Spleen (tissue), 13 donors: ENCODE measurements at places on chromosomes 12 and 14. TPM values are rescaled to one million over a fixed set of nuclear protein-coding genes. Genes with fewer than 3 reads are reported as not detected.
A peak's percentile ranks its signal among the peaks of the same experiment; 100 is the strongest.

DYRK2 gene
- 7.3 TPM for polyA plus RNA-seq

- no peak for DNase-seq
- no peak overlapping the region for H3K27ac ChIP-seq
- H3K4me3 ChIP-seq, result no peak overlapping the region
- no peaks in the 10 kb centered on the region for H3K27me3 ChIP-seq
- H3K4me1 ChIP-seq, result no peaks in the 10 kb centered on the region
- H3K36me3 ChIP-seq, result no peaks in the 10 kb centered on the region
Measured at GRCh38 chr12:19749906-19750574, 310.7 kb downstream of the AEBP2 start.

DTX1 gene
- 53.4 TPM for polyA plus RNA-seq

ACSS3 gene
- polyA plus RNA-seq, result 1.4 TPM

DNA sequence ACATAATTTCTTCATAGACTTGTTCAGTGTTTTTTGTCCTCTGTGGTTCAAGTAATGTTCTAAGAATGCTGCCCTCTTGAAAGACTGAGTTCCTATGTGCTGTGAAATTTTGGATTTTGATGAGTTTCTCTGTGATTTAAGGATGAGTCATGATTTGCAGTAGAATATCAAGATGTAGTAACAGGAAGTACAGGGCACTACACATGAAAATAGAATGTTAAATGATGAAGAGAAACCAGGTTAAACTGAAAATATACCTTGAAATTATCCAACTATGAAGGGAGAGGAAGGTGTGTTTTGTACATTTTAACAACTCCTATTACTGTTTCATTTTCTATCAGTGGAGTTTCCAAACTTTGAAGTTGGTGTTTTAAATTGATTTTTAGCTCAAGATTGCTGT lies 4.8 kb downstream of the ELK3 start:
- peaks cover 76% of the 10 kb centered on the region for H3K4me1 ChIP-seq
- no peak overlapping the region for H3K4me3 ChIP-seq
- H3K27me3 ChIP-seq, result no peaks in the 10 kb centered on the region

EML5 gene
- 0.38 TPM for polyA plus RNA-seq

- DNase-seq, result no peak
- peaks cover 33% of the 10 kb centered on the region for H3K27me3 ChIP-seq
Measured at GRCh38 chr12:64895526-64895925, 71.1 kb downstream of the TBC1D30 start.

VRTN gene
- 0.07 TPM for polyA plus RNA-seq

GRCh38 chr14:104972301-104973134 lies 5.7 kb downstream of the AHNAK2 start:
- H3K27me3 ChIP-seq, result peaks cover 39% of the 10 kb centered on the region
- no peak overlapping the region for H3K27ac ChIP-seq
- peak; percentile 65 for DNase-seq
- H3K4me1 ChIP-seq, result peaks cover 12% of the 10 kb centered on the region
- H3K36me3 ChIP-seq, result no peaks in the 10 kb centered on the region

DNA sequence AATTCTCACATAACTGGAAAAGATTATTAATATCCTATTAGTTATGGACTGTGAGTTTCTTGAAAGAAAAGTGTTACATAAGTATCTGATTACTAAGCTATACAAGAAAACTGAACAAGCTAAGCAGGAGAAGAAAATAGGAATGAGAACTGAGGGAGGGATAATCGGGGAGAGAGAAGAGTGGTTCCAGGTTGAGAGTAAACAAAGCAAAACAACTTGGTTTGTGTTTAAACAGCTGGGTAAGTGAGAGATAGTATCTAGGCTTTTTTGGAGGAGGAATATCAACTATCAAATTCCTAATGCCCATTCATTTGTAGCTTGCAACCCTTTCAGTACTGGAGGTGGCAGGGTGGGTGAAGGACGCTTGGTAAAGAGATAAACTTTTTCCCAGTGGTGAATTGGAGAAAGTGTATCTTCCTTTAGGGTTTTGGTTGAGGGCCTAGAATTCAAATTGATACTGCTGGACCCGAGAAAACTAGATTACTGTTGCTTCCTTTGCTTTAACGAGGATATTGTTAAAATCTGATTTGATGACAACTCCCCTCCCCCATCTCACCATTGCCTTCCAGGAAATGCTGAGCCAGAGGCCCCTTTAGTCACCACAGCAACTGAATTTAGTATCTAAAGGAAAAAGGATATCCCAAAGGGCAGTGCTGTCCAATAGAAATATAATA lies 2.0 kb upstream of the SLC2A3 start:
- no peaks in the 10 kb centered on the region for H3K27me3 ChIP-seq
- no peak for DNase-seq
- H3K27ac ChIP-seq, result peak overlapping the region; percentile 49
- H3K4me1 ChIP-seq, result peaks cover 44% of the 10 kb centered on the region
- H3K36me3 ChIP-seq, result peaks cover 6% of the 10 kb centered on the region

DNA sequence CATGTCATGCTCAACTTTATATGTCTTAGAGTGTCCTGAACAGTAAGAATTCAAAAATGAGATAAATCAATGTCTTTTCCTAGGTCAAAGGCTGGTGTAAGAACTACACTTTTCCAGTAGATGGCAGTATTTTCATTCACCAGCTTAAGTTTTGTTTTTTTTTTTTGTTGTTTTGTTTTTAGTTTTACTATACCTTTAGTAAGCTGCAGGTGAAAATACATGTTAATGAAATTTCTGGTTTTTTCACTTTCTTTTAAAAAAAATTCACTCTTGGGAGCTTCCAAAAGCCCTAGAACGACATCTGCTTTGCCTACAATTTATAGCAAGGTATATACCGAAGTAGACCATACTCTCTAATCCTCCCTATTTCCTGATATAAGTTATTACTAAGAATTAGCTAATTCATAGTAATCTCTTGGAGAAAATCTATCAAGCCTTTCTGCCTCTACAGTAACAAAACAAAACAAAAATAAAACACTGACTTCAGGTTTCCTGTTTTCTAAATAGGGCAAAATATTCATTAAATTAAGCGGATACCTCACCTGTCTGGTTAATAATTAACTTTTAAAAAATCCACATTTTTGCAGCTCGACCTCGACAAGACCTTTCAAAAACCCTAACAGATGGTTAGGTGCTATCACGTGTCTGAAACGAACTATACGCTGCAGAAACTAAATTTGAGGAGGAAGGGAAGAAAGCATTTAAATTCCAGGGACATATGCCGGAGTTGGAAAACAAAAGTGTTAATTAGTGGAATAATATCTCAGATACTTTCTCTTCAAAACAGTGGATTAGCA lies 2.7 kb upstream of the SAMD4A start:
- H3K36me3 ChIP-seq, result no peaks in the 10 kb centered on the region
- H3K4me3 ChIP-seq, result no peak overlapping the region
- H3K4me1 ChIP-seq, result peaks cover 49% of the 10 kb centered on the region
- H3K27me3 ChIP-seq, result no peaks in the 10 kb centered on the region
- DNase-seq, result no peak
- peak overlapping the region; percentile 95 for H3K27ac ChIP-seq

GRCh38 chr14:91415794-91416743 lies 1.6 kb downstream of the CCDC88C start:
- no peaks in the 10 kb centered on the region for H3K36me3 ChIP-seq
- H3K4me1 ChIP-seq, result peaks cover 40% of the 10 kb centered on the region
- H3K4me3 ChIP-seq, result peak overlapping the region; percentile 92
- no peaks in the 10 kb centered on the region for H3K27me3 ChIP-seq
- DNase-seq, result peak; percentile 91

PTPN6 gene
- 398 TPM for polyA plus RNA-seq

DNA sequence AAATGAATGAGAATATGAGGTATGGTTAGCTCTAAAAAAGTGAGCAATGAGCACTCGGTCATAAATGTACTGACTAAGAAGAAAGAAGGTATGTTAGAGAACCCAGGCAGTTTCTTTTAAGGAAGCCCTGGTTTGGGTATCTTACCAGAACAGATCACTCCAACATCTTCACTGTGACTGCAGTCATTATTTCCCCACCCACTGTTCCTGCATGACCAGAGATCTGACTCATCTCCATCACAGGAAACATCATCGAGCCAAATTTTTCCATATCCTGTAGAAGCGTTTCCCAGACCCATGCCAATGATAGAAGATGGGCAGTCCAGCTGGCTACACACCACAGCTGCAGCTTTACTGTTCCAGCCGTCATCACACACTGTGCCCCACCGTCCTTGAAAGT lies 48.0 kb downstream of the CD163L1 start:
- H3K27me3 ChIP-seq, result no peaks in the 10 kb centered on the region
- no peaks in the 10 kb centered on the region for H3K36me3 ChIP-seq
- H3K4me1 ChIP-seq, result no peaks in the 10 kb centered on the region
- DNase-seq, result no peak
- H3K4me3 ChIP-seq, result no peak overlapping the region

DHRS4L2 gene
- 42.7 TPM for polyA plus RNA-seq

DNA sequence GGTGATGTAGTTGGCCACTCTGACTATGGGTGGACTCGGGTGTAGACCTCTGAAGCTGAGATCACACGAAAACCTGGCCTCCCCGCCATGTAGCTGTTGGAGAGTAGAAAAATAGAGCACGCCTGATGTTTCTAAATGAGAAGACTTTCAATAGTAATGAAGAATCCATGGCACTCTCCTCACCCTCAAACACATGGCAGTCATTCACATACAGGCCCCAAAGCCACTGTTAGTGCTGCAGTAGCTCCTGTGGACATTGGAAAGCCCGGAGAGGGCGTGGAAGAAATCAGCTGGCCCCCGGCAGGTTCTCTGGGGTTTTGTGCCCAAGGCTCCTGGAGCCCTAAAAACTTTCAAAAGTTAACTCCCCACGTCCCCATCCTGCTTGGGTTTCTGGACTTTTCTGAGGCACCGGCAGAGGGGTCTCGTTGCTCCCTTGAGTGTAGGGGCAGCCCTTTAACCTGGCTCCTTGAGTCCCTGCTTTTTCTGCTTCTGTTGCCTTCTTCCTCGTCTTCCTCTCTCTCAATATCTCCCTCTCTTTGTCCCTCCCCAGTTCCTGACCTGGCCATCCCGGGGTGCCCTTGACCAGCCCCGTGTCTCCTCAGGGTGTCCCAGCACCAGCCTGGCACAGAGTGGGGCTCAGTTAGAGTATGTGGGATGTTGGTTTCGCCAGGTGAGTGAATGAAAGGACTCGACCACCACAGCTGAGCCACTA lies 8.3 kb downstream of the MEG3 start:
- peaks cover 6% of the 10 kb centered on the region for H3K36me3 ChIP-seq
- no peak overlapping the region for H3K27ac ChIP-seq
- peak; percentile 22 for DNase-seq

DNA sequence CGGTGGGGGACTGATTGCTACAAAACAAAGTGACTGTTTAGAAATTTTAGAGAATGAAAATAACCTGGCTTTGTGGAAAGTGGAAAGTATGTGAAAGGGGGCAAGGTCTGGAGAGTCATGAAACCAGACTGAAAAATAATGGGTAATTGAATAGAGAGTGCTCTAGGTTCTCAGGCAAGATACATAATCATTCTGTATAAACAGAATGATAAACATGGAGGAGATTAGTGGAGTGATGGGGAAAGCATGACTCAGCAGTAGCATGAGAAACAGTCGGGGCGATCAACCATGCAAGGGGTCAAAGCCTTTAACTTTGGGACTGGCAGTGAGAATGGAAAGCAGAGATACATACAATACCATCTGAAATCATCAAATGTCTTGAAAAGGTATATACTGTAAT lies 332.5 kb downstream of the CCER1 start:
- no peaks in the 10 kb centered on the region for H3K36me3 ChIP-seq
- H3K27me3 ChIP-seq, result no peaks in the 10 kb centered on the region
- H3K4me3 ChIP-seq, result no peak overlapping the region
- no peaks in the 10 kb centered on the region for H3K4me1 ChIP-seq

GLRX5 gene
- 37.3 TPM for polyA plus RNA-seq

KRT83 gene
- polyA plus RNA-seq, result not detected

GRCh38 chr12:115088328-115088994 lies 404.5 kb upstream of the TBX3 start:
- no peak overlapping the region for H3K27ac ChIP-seq
- H3K27me3 ChIP-seq, result no peaks in the 10 kb centered on the region
- H3K36me3 ChIP-seq, result no peaks in the 10 kb centered on the region
- no peak for DNase-seq
- no peaks in the 10 kb centered on the region for H3K4me1 ChIP-seq

DNA sequence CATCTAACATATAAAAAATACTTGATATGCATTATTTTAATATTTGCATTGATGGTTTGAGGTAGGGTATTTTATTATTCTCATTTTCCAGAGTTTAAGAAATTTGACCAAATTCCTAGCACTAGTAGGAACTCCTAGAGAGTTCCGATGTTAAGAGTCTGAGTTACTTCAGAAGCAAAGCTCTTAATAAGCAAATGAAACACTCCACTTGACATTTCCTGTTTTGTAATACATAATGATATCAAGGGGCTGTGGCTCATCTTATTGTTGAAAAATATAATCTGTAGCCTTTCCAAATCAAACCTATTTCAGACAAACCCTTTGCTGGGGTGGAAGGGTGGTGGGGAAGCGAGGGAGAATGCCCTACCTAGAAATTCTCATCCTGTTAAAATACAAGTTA lies 355.5 kb downstream of the DIO2 start:
- H3K4me1 ChIP-seq, result no peaks in the 10 kb centered on the region
- no peaks in the 10 kb centered on the region for H3K27me3 ChIP-seq
- no peak overlapping the region for H3K27ac ChIP-seq
- DNase-seq, result no peak

ADAM21 gene
- 0.06 TPM for polyA plus RNA-seq

GRCh38 chr12:68617160-68617926 lies 6.6 kb downstream of the RAP1B start:
- H3K27me3 ChIP-seq, result no peaks in the 10 kb centered on the region
- H3K36me3 ChIP-seq, result no peaks in the 10 kb centered on the region
- peaks cover 100% of the 10 kb centered on the region for H3K4me1 ChIP-seq
- peak overlapping the region; percentile 17 for H3K4me3 ChIP-seq
- H3K27ac ChIP-seq, result no peak overlapping the region

DNA sequence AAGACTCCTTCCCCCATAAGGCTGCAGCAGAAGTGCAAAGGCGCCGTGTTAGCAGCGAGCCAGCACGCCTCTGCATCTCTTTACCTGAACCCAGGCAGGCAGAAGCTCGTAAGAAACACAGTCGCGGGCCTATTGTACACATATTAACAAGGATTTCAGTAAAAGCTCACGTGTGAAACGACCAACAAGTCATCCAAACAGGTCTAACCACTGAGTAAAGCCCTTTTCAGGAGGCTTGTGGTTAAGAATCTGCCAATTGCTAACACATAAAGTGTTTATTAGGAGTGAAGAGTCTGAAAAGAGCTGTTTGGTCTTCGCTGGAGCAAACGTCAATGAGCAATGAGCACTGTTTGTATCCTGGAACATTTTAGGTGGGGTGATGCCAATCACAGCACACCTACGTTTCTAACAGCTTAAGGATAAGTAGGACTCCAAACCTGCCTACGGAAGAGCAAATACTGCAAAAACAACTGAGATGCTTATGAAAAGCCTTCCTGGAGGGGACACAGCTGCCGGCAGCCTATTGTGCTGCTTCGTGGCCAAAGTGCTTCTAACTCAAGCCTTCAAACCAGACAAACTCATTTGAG lies 43.1 kb downstream of the PRKAB1 start:
- no peak for DNase-seq
- H3K4me1 ChIP-seq, result no peaks in the 10 kb centered on the region
- H3K27ac ChIP-seq, result no peak overlapping the region
- H3K27me3 ChIP-seq, result no peaks in the 10 kb centered on the region
- peaks cover 16% of the 10 kb centered on the region for H3K36me3 ChIP-seq
- H3K4me3 ChIP-seq, result no peak overlapping the region

NANOG gene
- polyA plus RNA-seq, result not detected

- H3K27ac ChIP-seq, result no peak overlapping the region
- no peak for DNase-seq
- H3K36me3 ChIP-seq, result no peaks in the 10 kb centered on the region
- H3K4me1 ChIP-seq, result no peaks in the 10 kb centered on the region
Measured at GRCh38 chr12:102169922-102170621, 27.6 kb downstream of the PMCH start.
